ENCODE measurements at places on chromosomes 1 and 21.
A peak's percentile ranks its signal among the peaks of the same experiment; 100 is the strongest.

- DNase-seq = no peak
- H3K27me3 ChIP-seq = peaks cover 2% of the 10 kb centered on the region
- no peak overlapping the region for H3K27ac ChIP-seq
- no peaks in the 10 kb centered on the region for H3K36me3 ChIP-seq
Measured at GRCh38 chr1:113678159-113678469, 81.2 kb downstream of the PHTF1 start.

DNA sequence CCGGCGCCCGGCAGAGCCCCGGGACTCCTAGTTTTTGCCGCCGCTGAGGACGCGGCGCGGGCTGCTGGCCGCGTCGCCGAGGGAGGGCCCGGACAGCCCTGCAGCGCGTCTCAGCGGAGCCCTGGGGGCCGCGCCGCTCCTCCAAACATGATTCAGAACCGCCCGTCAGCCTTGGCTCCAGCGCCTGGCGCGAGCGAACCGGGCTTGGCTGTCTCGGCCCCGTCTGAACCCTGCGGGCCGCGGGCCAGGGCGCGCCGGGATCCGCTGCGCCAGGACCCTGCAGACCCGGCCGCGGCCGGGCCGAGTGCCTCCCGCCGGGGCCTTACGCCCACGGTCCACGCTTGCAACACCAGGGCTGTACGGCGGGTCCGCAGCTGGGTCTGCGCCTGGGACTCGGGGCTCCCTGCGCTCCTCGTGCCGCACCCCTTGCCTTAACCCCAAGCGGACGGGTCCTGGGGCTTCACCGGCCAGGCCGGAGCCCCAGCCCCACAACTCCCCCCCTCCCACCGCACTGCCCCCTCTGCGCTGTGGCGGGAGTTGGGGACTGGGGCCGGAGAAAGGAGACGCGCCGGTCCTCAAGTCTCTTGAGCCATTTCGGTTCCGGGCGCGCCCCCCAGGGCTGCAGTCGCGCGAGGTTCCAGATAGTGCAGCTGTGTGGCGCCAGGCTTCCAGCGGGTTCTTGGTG lies 48.4 kb upstream of the CD34 start:
- peak overlapping the region; percentile 80 for H3K4me3 ChIP-seq
- peak; percentile 55 for DNase-seq
- H3K27ac ChIP-seq = no peak overlapping the region
- H3K4me1 ChIP-seq = no peaks in the 10 kb centered on the region
- peaks cover 4% of the 10 kb centered on the region for H3K27me3 ChIP-seq

DNA sequence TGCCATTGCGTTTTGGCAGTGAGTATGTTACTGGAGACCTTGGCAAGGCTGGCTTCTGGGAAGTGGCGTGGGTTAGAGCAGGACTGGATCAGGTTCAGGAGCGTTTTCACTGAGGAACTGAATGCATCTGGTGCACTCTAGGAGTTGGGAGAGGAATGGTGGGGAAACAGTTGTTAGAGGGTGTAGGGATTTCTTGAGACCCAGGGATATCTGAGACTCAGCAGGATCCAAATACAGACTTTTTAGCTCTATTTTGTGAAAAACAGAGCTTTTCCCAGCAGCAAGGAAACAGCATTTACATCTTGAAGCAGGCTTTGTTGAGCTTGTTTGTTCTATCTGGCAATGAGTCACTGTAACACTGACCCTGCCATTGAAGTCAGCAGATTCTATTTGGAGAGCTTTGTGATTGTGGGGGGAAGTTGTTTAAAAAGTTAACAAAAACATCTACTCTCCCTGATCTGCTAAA lies 56.9 kb upstream of the NRIP1 start:
- no peak overlapping the region for H3K4me3 ChIP-seq
- no peaks in the 10 kb centered on the region for H3K4me1 ChIP-seq
- no peak for DNase-seq
- H3K36me3 ChIP-seq = no peaks in the 10 kb centered on the region
- no peaks in the 10 kb centered on the region for H3K27me3 ChIP-seq

GRCh38 chr1:198318085-198318484 lies 161.3 kb downstream of the NEK7 start:
- no peak overlapping the region for H3K27ac ChIP-seq
- no peak for DNase-seq
- no peak overlapping the region for H3K4me3 ChIP-seq
- no peaks in the 10 kb centered on the region for H3K4me1 ChIP-seq

GRCh38 chr1:226627924-226628611 lies 79.5 kb downstream of the STUM start:
- no peaks in the 10 kb centered on the region for H3K27me3 ChIP-seq
- H3K36me3 ChIP-seq = no peaks in the 10 kb centered on the region
- H3K27ac ChIP-seq = no peak overlapping the region
- DNase-seq = no peak
- H3K4me3 ChIP-seq = no peak overlapping the region

- H3K4me3 ChIP-seq = no peak overlapping the region
- H3K36me3 ChIP-seq = no peaks in the 10 kb centered on the region
- peaks cover 1% of the 10 kb centered on the region for H3K27me3 ChIP-seq
- no peak for DNase-seq
- H3K27ac ChIP-seq = no peak overlapping the region
Measured at GRCh38 chr21:43325968-43326715, 100.8 kb downstream of the SIK1 start.

DNA sequence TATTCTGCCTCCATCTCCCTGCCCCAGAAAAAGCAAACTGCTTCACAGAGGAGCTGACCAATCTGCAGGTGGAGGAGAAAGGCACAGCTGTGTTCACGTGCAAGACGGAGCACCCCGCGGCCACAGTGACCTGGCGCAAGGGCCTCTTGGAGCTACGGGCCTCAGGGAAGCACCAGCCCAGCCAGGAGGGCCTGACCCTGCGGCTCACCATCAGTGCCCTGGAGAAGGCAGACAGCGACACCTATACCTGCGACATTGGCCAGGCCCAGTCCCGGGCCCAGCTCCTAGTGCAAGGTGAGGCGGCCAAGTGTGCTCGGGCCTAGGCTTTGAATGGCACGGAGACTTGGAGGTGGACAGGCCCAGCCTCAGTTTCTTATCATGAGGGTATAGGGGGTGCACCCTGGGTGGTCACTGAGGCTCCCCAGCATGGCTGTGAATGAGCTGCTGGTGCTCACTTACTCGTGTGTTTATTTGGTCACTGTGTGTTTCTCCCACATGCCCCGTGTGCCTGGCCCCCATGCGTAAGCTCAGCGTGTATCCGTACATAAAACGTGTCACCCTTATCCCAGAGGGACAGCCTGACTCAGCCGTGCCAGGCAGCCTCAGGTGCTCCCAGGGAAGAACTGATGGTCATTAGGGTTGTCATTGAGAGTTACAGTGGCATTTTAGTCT lies 75.8 kb downstream of the OBSCN start:
- H3K27ac ChIP-seq = no peak overlapping the region
- H3K4me1 ChIP-seq = no peaks in the 10 kb centered on the region
- no peak overlapping the region for H3K4me3 ChIP-seq
- no peak for DNase-seq
- no peaks in the 10 kb centered on the region for H3K36me3 ChIP-seq
- H3K27me3 ChIP-seq = peaks cover 5% of the 10 kb centered on the region

GRCh38 chr1:10519016-10519417 lies 44.3 kb downstream of the PEX14 start:
- peak overlapping the region; percentile 48 for H3K4me3 ChIP-seq
- peak overlapping the region; percentile 60 for H3K27ac ChIP-seq
- H3K27me3 ChIP-seq = peaks cover 5% of the 10 kb centered on the region
- no peaks in the 10 kb centered on the region for H3K36me3 ChIP-seq
- no peak for DNase-seq

GRCh38 chr21:37047079-37047478 lies 25.8 kb downstream of the PIGP start:
- no peak overlapping the region for H3K27ac ChIP-seq
- no peaks in the 10 kb centered on the region for H3K4me1 ChIP-seq
- peaks cover 7% of the 10 kb centered on the region for H3K36me3 ChIP-seq
- no peak overlapping the region for H3K4me3 ChIP-seq
- DNase-seq = no peak
- peaks cover 3% of the 10 kb centered on the region for H3K27me3 ChIP-seq

DNA sequence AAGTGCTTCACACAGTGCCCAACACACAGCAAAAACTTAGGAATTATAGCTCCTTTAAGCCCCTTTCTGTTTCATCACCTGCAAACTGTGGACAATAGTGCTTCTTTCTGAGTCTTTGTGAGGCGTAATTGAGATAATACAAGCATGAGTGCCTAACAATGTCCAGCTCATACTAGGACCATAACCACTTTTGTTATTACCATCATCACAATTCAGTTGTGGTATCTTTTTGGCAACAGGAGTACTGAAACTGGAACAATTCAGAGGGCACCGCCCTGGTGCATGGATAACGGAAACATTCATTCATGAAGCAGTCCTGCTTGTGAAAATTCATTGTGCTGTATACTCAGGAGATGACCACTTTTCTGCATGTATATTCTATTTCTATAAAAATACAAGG lies 18.2 kb downstream of the DNAJC11 start:
- H3K4me1 ChIP-seq = peaks cover 4% of the 10 kb centered on the region
- H3K27me3 ChIP-seq = peaks cover 2% of the 10 kb centered on the region
- no peak overlapping the region for H3K27ac ChIP-seq
- no peak for DNase-seq

GRCh38 chr21:34910396-34910795 lies 138.7 kb downstream of the RUNX1 start:
- no peak overlapping the region for H3K4me3 ChIP-seq
- peaks cover 6% of the 10 kb centered on the region for H3K4me1 ChIP-seq
- H3K36me3 ChIP-seq = peaks cover 4% of the 10 kb centered on the region
- peaks cover 2% of the 10 kb centered on the region for H3K27me3 ChIP-seq
- no peak overlapping the region for H3K27ac ChIP-seq

GRCh38 chr1:177880339-177880891 lies 89.4 kb downstream of the SEC16B start:
- H3K4me3 ChIP-seq = no peak overlapping the region
- no peak overlapping the region for H3K27ac ChIP-seq
- peaks cover 7% of the 10 kb centered on the region for H3K36me3 ChIP-seq
- H3K4me1 ChIP-seq = peaks cover 9% of the 10 kb centered on the region

GRCh38 chr1:22919341-22920025 lies 53.2 kb downstream of the LACTBL1 start:
- H3K27ac ChIP-seq = no peak overlapping the region
- peaks cover 27% of the 10 kb centered on the region for H3K4me1 ChIP-seq
- no peak overlapping the region for H3K4me3 ChIP-seq
- DNase-seq = no peak

GRCh38 chr1:219090607-219091006 lies 83.1 kb upstream of the LYPLAL1 start:
- no peak for DNase-seq
- no peaks in the 10 kb centered on the region for H3K27me3 ChIP-seq
- H3K27ac ChIP-seq = no peak overlapping the region
- H3K4me1 ChIP-seq = no peaks in the 10 kb centered on the region
- no peaks in the 10 kb centered on the region for H3K36me3 ChIP-seq
- no peak overlapping the region for H3K4me3 ChIP-seq

DNA sequence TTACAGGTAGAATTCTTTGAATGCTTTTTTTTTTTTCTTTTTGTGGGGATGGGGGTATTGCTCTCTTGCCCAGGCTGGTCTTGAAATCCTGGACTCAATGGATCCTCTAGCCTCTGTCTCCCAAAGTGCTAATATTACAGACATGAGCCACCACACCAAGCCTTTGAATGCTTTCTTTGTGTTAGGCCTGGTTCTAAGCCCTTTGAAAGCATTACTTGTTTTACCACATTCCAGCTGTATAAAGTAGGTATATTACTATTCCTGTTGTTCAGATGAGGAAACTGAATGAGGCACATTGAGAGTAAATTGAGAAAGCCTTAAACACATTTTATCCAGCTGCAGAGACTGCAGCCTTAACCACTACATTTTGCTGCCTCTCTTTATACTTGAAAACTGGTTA lies 841.8 kb upstream of the ADGRL4 start:
- peaks cover 24% of the 10 kb centered on the region for H3K4me1 ChIP-seq
- H3K27me3 ChIP-seq = no peaks in the 10 kb centered on the region
- DNase-seq = no peak
- no peaks in the 10 kb centered on the region for H3K36me3 ChIP-seq
- H3K4me3 ChIP-seq = no peak overlapping the region

- no peak overlapping the region for H3K27ac ChIP-seq
- H3K4me3 ChIP-seq = no peak overlapping the region
- DNase-seq = no peak
- peaks cover 5% of the 10 kb centered on the region for H3K36me3 ChIP-seq
- H3K27me3 ChIP-seq = peaks cover 5% of the 10 kb centered on the region
Measured at GRCh38 chr1:53616927-53617326, 122.0 kb downstream of the GLIS1 start.

- H3K36me3 ChIP-seq = no peaks in the 10 kb centered on the region
- DNase-seq = no peak
- peaks cover 71% of the 10 kb centered on the region for H3K4me1 ChIP-seq
- H3K27ac ChIP-seq = peak overlapping the region; percentile 0
- peaks cover 27% of the 10 kb centered on the region for H3K27me3 ChIP-seq
- H3K4me3 ChIP-seq = peak overlapping the region; percentile 2
Measured at GRCh38 chr1:156884560-156885184, 8.8 kb upstream of the PEAR1 start.

DNA sequence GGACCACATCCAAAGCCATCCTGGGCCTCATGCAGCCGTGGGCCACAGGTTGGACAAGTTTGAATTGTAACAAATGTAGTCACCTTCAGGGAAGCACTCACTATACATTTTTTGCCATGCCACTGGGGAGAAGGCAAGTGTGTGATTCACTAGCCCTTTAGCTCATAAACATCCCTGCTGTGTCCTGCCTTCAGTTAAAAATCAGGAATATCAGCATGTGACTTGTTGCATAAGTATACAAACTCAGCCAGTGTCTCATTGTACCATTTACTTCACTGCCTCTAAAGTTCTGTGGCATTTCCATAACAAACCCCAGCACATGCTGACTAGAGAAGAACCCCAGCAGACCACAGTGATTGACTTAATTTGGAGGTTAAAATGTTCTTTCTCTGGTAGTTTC lies 142.0 kb upstream of the C1orf105 start:
- H3K27me3 ChIP-seq = no peaks in the 10 kb centered on the region
- peaks cover 3% of the 10 kb centered on the region for H3K4me1 ChIP-seq
- no peaks in the 10 kb centered on the region for H3K36me3 ChIP-seq
- no peak overlapping the region for H3K27ac ChIP-seq

DNA sequence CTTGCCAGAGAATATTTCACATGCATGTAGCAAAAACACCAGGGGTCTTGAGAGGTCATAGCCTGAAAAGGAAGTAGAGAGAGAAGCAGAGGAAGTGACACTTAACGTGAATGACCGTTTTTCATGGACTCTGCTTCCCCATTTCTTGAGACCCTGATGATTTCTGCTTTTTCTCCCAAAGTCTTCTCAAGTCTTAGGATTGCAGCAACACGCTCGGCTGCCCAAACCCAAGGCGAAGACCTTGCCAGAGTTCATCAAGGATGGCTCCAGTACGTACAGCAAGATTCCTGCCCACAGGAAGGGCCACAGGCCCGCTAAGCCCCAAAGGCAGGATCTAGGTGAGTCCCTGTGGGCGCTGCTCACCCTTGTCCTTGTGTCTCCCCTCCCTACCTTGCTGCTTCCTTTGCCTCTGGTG lies 12.8 kb downstream of the THEMIS2 start:
- no peak overlapping the region for H3K27ac ChIP-seq
- no peak for DNase-seq
- H3K27me3 ChIP-seq = peaks cover 4% of the 10 kb centered on the region
- no peak overlapping the region for H3K4me3 ChIP-seq
- H3K36me3 ChIP-seq = no peaks in the 10 kb centered on the region

DNA sequence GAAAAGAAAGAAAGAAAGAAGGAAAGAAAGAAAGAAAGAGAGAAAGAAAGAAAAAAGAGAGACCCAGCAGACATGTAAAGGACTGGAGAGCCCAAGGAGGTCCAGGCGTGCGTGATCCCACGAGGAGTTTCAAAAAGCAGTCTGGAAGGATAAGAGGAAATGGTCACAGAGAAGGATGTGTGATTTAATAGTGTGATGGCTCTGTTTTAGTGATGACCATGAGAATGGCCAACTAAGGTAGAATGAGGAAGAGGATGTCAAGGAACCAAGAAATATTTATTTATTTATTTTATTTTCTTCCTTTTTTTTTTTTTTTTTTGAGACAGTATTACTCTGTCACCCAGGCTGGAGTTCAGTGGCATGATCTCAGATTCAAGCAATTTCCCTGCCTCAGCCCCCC lies 25.5 kb downstream of the PTGS2 start:
- H3K4me3 ChIP-seq = no peak overlapping the region
- DNase-seq = no peak
